ENCODE measurements at places on chromosomes 5 and 9.

DNA sequence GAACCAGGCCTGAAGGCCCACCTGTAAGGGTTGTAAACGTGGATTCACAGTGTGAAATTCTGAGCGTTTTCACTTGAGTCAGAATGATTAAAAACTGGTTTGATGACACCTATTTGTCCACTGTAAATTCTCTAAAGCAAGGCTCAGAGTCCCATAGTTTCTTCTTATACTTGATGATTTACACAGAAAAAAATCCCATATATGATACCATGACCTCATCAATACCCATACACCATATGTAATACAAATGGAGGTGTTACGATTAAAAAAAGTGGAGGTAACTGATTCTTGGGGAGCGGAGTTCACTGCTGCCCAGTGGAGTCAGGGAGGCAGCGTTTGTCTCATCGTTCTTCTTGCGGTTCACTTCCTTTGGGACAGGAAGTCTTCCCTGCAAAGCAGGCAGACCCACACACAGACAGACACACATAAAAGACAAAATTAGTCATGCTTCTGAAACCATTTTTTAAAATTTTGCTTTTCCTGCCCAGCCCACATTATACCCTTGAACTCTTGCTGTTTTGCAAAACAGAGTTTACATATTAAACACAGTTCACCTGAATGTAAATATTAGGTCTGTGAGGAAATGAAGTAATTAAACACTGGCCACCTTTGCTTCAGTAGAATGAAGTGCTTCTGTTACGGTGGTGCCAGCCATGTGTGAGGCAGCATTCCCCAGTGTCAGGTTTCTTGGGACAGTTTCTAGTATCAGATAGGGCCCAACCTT is 26.2 kb downstream of the NREP start:
- no peaks in the 10 kb centered on the region for H3K4me1 ChIP-seq
- DNase-seq: no peak
- H3K27ac ChIP-seq: no peak overlapping the region

- no peak overlapping the region for H3K27ac ChIP-seq
- DNase-seq: no peak
- H3K4me1 ChIP-seq: no peaks in the 10 kb centered on the region
- H3K4me3 ChIP-seq: no peak overlapping the region
These were observed 120.4 kb downstream of the SPATA31D1 start for GRCh38 chr9:82108941-82109340.

- H3K36me3 ChIP-seq: no peaks in the 10 kb centered on the region
- DNase-seq: no peak
- H3K4me3 ChIP-seq: no peak overlapping the region
- no peaks in the 10 kb centered on the region for H3K4me1 ChIP-seq
These were observed 1291.8 kb upstream of the DMAC1 start for GRCh38 chr9:9091387-9091786.

- H3K4me1 ChIP-seq: no peaks in the 10 kb centered on the region
- H3K4me3 ChIP-seq: no peak overlapping the region
- no peaks in the 10 kb centered on the region for H3K27me3 ChIP-seq
- no peak overlapping the region for H3K27ac ChIP-seq
- no peak for DNase-seq
These were observed 24.1 kb downstream of the EHMT1 start for GRCh38 chr9:137642892-137643291.

- H3K4me3 ChIP-seq: no peak overlapping the region
- DNase-seq: no peak
- H3K4me1 ChIP-seq: peaks cover 11% of the 10 kb centered on the region
- H3K36me3 ChIP-seq: no peaks in the 10 kb centered on the region
These were observed 63.1 kb downstream of the CAST start for GRCh38 chr5:96725257-96725656.

DNA sequence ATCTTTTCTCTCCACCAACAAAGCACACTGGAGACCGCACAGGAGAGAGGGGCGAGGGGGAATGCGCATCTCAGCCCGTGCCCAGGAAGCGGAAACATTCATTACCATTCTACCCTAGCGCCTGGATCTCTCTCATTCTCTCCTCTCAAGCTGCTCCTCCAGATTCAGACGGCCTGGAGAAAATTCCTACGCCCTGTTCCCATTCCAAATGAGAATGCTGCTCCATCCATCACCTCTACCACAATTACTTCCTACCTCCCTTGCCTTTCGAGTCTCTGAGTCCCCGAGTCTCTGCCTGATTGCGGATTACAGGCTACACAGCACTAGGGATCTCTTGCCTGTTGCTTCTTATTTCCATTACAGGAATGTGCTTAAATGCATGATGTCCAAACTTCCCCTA is 6.7 kb downstream of the DDX31 start:
- no peak for DNase-seq
- H3K4me3 ChIP-seq: no peak overlapping the region
- H3K27ac ChIP-seq: no peak overlapping the region
- peaks cover 47% of the 10 kb centered on the region for H3K36me3 ChIP-seq

GRCh38 chr5:181203777-181204112 is 1.3 kb downstream of the TRIM7 start:
- peak overlapping the region; percentile 90 for H3K27ac ChIP-seq

DNA sequence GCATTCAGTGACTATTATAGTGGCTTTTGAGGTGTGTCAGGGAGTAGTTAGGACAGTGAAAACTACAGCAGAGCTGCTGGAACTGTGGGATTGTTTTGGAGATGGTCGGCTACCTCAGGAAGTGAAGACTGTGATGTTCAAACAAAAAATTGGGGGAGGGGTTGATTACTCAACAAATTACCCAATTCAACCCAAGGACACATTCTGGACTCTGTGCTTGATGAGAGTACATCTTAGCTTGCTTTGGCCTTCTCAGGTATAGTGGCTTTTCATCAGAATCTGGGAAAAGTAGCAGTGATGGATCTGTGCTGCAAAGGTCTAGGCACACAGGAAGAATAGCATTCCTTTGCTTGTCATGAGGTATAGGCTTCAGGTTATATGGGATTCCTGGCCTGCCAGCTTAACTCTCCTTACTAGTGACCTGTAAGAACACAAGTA is 47.0 kb downstream of the SLC44A1 start:
- H3K27ac ChIP-seq: peak overlapping the region; percentile 48
- no peak for DNase-seq
- H3K27me3 ChIP-seq: no peaks in the 10 kb centered on the region
- H3K36me3 ChIP-seq: no peaks in the 10 kb centered on the region
- H3K4me1 ChIP-seq: peaks cover 10% of the 10 kb centered on the region

DNA sequence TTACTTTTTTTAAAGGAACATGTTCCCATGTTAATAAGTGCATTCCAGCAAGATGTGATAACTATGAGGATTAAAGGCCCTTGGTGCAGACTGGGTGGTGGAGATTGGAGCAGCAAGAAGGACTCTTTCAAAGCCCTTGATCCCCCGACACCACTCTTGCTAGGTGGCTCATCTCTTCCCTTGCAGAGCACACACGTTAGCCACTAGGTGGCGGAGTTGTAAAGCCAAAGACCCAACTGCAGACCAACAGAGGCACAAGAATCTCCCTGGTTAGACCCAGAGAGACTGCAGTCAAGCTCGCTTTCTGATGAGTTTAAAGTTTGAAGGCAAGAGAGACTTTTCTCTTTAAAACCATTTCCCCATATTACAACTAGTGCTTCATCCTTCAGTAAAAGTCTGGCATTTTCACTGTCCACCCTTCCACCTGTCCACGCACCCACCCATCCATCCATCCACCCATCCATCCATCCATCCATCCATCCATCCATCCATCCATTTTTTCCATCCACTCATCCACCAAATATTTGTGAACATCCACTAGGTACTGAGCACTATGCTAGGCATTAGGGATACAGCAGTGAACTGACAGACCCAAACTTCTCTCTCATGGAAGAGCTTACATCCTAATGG is 226.9 kb downstream of the MSX2 start:
- H3K4me1 ChIP-seq: no peaks in the 10 kb centered on the region
- H3K27me3 ChIP-seq: peaks cover 40% of the 10 kb centered on the region
- DNase-seq: no peak
- H3K36me3 ChIP-seq: no peaks in the 10 kb centered on the region
- H3K27ac ChIP-seq: no peak overlapping the region

GRCh38 chr5:103867857-103868598 is 305.4 kb upstream of the NUDT12 start:
- H3K4me3 ChIP-seq: no peak overlapping the region
- no peaks in the 10 kb centered on the region for H3K27me3 ChIP-seq
- no peaks in the 10 kb centered on the region for H3K4me1 ChIP-seq
- H3K36me3 ChIP-seq: no peaks in the 10 kb centered on the region
- no peak for DNase-seq
- no peak overlapping the region for H3K27ac ChIP-seq

GRCh38 chr5:90689064-90689463 is 130.5 kb downstream of the ADGRV1 start:
- no peaks in the 10 kb centered on the region for H3K4me1 ChIP-seq
- no peak overlapping the region for H3K4me3 ChIP-seq
- DNase-seq: no peak
- no peaks in the 10 kb centered on the region for H3K27me3 ChIP-seq
- no peaks in the 10 kb centered on the region for H3K36me3 ChIP-seq

DNA sequence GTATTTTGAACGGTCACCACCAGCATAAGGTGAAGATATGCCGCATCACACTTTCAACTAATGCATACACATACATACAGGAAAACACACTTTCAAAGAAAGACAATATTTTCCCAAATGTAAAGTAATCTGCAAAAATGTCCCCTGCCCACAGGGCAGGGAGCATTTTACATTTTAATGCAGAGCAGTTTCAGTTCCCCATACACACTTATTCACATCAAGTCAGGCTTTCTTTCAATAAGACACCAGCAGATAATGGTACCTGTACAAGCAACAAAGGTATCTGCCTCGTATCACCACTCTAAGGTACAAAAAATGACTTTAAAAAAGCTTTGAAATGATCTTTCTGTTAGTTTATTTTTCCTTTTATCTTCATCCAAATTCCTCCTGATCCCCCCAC is 247.1 kb upstream of the CCNG1 start:
- no peaks in the 10 kb centered on the region for H3K27me3 ChIP-seq
- no peaks in the 10 kb centered on the region for H3K4me1 ChIP-seq
- H3K36me3 ChIP-seq: no peaks in the 10 kb centered on the region
- no peak for DNase-seq

DNA sequence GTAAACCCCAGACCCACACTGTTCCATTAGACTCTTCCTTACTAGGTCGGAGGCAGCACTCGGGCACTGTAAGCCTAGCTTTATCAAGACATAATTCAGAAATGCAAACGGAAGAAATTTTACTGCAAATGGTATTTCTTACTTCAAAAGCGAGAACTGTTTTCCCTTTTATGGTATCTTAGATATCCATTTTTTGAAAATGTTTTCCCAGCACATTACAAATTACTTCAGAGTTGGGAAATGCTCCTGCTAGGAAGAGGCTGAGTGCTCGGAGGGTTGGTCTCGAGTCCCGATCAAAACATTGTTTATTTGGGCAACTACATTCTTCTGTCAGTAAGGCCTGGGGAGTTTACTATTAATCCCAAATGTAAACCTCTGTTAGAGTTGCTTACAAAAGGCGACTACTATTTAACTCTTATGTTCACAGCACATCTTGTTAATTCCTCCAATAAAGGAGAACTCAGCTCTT is 332.9 kb downstream of the CWC27 start:
- no peaks in the 10 kb centered on the region for H3K27me3 ChIP-seq
- H3K27ac ChIP-seq: no peak overlapping the region

DNA sequence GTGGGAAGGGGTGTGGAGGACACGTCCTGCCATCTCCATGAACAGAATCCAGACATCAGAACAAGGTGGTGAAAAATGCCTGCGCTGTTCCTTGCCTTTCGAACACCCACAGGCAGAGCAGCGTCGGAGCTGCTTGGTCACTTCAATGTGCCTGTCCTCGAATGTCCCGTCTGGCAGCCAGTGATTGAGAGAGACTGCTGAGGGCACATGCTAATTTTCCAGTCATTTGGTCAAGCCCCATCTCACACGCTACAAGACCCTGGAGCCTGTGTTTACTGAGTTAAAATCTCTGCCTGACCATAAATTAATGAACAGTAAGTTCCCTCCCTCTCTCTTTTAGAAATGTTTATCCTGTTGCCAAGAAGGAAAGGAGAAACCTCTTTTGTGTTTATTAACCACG is 149.3 kb downstream of the NTRK2 start:
- H3K27ac ChIP-seq: no peak overlapping the region
- no peaks in the 10 kb centered on the region for H3K36me3 ChIP-seq
- DNase-seq: no peak
- no peak overlapping the region for H3K4me3 ChIP-seq
- H3K4me1 ChIP-seq: no peaks in the 10 kb centered on the region
- no peaks in the 10 kb centered on the region for H3K27me3 ChIP-seq

DNA sequence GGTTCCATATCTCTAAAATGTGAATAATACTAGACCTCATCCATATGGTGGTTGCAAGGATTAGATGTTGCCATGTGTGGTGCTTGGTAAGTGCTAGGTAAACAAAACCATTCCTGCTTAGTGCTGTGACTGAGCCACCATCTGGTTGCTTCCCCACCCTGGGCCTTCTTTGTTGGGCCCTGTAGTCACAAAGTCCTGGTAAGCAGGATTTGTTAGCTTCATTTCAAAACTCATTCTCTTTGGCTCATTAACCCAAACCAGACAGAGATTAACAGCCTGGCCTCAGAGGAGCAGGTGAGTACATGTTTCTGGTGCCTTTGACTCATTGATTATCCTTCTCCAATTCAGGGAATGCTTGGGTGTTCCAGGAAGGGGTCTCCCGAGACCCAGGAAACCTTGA is 240.2 kb downstream of the ARHGAP26 start:
- no peak overlapping the region for H3K27ac ChIP-seq
- peaks cover 10% of the 10 kb centered on the region for H3K4me1 ChIP-seq
- H3K4me3 ChIP-seq: no peak overlapping the region
- H3K36me3 ChIP-seq: no peaks in the 10 kb centered on the region
- no peak for DNase-seq

- peaks cover 92% of the 10 kb centered on the region for H3K36me3 ChIP-seq
- no peak overlapping the region for H3K27ac ChIP-seq
- no peak overlapping the region for H3K4me3 ChIP-seq
- H3K27me3 ChIP-seq: no peaks in the 10 kb centered on the region
These were observed 52.0 kb downstream of the CEMIP2 start for GRCh38 chr9:71716138-71716909.

DNA sequence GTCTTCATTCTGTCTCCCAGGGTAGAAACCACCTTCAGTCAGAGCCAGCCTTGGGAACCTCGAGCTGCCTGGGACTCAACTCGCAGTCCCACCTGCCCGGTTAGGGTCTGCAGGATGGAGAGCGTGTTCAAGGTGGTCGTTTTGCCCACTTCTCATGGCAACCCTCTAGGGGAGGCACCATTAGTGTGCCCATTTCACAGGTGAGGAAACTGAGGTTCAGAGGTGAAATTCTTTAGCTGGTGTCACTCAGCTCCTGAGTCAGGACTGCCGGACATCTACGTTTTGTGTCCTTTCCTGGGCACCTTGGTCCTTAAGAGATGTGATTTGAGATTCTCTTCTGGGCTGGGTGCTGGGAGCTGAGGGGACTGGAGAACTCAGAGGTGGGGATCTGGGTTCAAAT is 30.0 kb downstream of the DAB2IP start:
- no peak for DNase-seq
- no peak overlapping the region for H3K27ac ChIP-seq
- H3K4me1 ChIP-seq: peaks cover 22% of the 10 kb centered on the region
- H3K36me3 ChIP-seq: peaks cover 31% of the 10 kb centered on the region
- H3K27me3 ChIP-seq: no peaks in the 10 kb centered on the region

- no peak for DNase-seq
- H3K4me1 ChIP-seq: no peaks in the 10 kb centered on the region
- no peak overlapping the region for H3K4me3 ChIP-seq
- no peaks in the 10 kb centered on the region for H3K36me3 ChIP-seq
These were observed 156.3 kb upstream of the MVB12B start for GRCh38 chr9:126170286-126170823.
